ENCODE measurements at places on chromosomes 7 and 10. TPM values are rescaled to one million over a fixed set of nuclear protein-coding genes. Genes with fewer than 3 reads are reported as not detected.

The CFAP46 gene
- total RNA-seq, result 0.35 TPM

The RBP3 gene
- total RNA-seq, result not detected

The CALY gene
- not detected for total RNA-seq

The MYOF gene
- total RNA-seq, result 85.0 TPM

The UFSP1 gene
- total RNA-seq, result 8.9 TPM

The PLAC9 gene
- total RNA-seq, result not detected

The NOBOX gene
- not detected for total RNA-seq

The TFPI2 gene
- not detected for total RNA-seq

The GNAT3 gene
- not detected for total RNA-seq

The OR6B1 gene
- not detected for total RNA-seq

Measured in HT1080 (cell line).